ENCODE measurements at places on chromosomes 2 and 18.

GRCh38 chr2:226256709-226257376 lies 542.8 kb downstream of the IRS1 start:
- DNase-seq, result no peak

DNA sequence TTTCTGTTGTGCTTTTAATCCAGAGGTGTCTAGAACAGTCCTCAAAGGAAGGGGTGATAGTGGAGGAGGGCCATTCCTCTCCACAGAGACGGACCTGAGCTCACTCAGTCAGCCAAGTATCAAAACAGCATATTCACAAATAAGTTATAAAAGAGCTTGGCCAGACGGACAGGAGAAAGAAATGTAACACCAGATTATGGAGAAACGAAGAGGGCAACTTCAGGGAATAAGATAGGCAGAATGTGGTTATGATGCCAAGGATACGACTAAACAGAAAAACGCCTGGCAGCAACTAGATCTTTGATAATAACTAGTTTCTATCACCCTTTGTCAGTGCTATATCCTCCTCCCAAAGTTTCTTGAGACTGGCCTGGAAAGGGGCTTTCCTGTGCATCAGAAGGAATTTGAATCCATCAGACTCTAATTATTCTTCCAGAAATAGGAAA lies 42.5 kb downstream of the MAP4K3 start:
- no peak for DNase-seq

GRCh38 chr18:23391156-23391555 lies 61.9 kb upstream of the RIOK3 start:
- no peak for DNase-seq

DNA sequence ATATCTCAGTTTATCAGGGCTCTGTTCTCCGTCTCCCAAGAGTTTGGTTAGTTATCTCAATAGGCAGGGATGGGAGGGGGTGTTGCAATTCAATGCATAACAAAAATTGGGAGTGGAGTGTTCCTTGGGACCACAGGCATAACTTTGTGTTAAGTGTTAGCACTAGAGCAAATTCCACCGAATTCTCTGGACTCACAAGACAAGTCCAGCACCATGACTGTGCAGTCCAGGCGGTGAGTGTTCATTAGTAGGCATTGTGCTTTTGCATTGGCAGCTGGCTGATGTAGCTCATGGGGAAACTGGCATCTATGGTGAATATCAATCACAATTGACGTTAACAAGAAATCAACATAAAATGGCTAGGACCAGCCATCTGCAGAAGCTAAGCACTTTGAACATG lies 79.0 kb upstream of the CABLES1 start:
- DNase-seq, result no peak

DNA sequence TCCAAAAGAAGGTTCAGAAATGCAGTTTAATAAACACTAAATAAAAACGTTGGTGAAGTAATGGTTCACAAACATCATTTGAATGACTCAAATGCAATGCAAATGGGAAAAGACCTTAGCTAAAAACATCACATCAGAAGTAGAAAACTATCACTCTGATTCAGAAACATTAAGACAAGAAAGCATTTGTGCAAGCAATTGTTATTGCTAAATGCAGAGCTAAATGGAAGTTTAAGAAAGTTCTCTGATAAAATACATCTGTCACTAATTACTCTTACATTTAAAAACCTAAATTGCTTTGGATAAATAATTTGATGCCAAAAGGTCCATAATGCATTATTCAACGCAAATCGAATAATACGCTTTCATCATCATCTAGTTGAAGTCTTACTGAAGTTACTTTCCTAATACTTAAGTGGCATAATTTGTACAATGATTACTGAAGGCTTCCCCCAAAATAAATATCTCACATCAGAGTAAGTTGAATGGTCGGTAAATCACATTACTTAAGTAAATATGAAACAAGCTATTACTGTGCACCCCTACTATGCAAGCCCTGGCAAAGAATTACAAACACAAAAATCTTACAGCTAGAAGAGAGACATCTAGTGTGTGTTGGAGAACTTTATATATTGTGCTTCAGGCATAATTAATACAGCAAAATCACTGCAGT lies 105.7 kb upstream of the KCTD1 start:
- DNase-seq, result no peak

DNA sequence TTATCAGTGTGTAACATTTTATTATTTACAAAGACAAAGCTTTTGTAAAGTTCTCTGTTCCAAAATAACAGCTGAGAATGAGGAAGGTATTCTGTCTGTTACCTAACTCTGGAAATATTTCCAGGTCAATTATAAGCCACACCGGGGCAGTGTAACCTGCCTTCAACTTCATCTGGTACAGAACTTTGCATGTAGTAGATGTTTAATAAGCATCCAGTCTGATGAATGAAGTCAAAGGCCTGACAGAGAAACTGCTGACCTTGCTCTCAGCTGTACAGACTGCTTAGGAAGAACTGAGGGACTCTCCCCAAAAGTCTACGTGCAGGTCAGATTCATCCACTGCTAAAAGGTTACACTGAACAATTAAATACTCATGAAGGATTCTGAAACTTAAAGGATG lies 43.3 kb downstream of the WDFY1 start:
- DNase-seq, result no peak

DNA sequence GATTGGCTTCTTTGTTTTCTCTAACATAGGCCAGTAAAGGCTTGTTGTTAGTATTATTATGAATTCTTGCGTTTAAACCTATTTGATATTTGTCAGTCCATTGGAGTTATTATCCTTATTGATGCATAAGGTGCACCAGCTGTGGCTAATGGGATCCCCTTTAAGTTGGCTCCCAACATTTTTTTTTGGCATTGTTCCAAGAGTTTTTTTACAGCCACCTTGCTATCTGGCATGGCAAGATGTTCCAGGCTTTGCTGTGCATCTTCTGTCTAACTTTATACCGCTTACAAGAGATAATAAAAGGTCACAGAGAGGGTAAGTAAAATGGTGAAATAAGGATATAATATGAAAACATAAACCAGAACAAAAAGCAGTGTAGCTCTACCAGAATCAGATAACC lies 157.5 kb upstream of the TACR1 start:
- DNase-seq, result no peak

GRCh38 chr2:117763804-117764203 lies 50.7 kb upstream of the DDX18 start:
- no peak for DNase-seq

- no peak for DNase-seq
Observed at GRCh38 chr18:53886058-53886457, 338.4 kb downstream of the MBD2 start.

- no peak for DNase-seq
Observed at GRCh38 chr2:45683292-45683691, 31.8 kb downstream of the PRKCE start.
